ENCODE measurements at places on chromosomes 5 and 9. TPM values are rescaled to one million over a fixed set of nuclear protein-coding genes. Genes with fewer than 3 reads are reported as not detected.

- no peak for DNase-seq
These were observed 41.3 kb upstream of the TESK1 start for GRCh38 chr9:35563791-35564197.

DNA sequence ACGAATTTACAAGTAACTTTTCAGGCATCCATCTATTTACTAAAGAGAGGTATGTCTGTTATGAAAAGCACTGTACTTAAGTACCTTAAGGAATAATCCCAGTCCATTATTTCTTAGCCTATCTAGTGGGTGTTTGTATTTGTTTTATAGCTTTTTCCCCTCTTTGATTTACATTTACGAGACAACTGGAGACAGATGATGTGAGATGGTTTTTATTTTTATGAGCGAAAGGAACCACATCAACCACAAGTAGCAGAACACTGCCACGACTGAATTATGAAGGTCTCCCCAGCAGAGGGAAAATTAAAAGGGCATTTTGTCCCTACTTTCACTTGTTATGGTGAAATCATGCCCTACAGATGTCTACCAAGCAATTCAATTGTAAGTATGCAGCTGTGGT lies 357.8 kb downstream of the NFIB start:
- DNase-seq: no peak

Gene PCDHA9
- 9.8 TPM for total RNA-seq

DNA sequence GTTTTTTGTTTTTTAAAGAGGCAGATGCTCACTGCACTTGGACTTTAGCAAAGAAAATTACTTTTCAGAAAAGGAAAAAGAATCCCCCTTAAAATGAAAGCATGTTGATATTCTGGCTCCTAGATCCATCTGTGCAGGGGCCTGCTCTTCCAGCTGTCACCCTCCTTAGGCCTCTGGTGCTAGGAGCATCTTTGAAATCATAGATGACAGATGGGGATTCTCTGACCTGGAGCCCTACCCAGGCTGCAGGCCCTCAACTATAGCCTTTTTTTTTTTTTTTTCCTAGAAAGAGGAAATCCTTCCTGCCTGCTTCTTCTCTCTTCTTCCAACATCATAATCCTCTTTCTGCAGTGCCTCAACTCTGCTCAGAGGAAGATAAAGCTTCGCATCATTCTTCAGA lies 16.3 kb upstream of the DCP2 start:
- DNase-seq: no peak

DNA sequence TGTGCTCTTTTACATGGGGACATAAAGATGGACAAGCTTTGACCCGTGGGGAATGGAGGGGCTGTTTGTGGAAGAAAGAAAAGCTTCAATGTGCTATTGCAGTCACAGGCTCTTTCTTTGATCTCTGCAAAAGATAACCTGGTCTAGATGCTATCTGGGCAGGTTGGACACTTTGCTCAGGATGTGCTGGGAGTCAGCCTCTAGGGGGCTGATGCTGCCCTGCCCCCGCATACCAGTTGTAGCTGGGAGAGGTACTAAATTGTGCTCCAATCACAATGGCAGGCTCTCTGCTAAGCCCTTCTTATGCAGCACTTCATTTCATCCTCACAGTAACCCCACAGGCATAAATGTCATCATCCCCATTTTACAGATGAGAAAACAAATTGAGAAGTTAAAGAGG lies 67.2 kb downstream of the PSD2 start:
- no peak for DNase-seq

GRCh38 chr5:94217216-94217615 lies 401.2 kb downstream of the KIAA0825 start:
- no peak for DNase-seq

- no peak for DNase-seq
These were observed 178.2 kb upstream of the IRX1 start for GRCh38 chr5:3417376-3417943.

DNA sequence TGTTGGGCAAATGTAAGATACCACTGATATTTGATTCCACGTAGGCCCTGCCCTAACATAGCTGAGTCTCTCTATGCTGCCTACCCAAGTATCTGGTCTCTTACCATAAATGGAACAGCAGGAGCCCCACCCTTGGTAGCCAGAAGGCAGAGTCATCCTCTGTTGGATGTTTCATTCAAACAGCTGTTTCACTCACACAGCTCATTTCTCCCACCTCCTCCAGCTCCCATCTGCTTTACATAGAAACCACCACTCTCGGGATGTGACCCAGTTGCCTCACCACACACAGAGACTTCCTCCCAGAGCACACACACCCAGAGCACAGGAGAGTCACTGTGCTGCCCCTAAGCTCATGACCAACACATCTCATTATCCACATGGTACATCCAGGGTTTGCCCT lies 165.3 kb downstream of the TMEM167A start:
- DNase-seq: no peak

GRCh38 chr5:147751156-147751830 lies 31.2 kb downstream of the JAKMIP2 start:
- DNase-seq: no peak

Gene LRRC19
- total RNA-seq: not detected

- no peak for DNase-seq
These were observed 330.7 kb downstream of the PDE4D start for GRCh38 chr5:59562756-59563389.

- DNase-seq: no peak
These were observed 24.2 kb downstream of the PCDHGC5 start for GRCh38 chr5:141512911-141513626.

Gene IER5L
- 33.8 TPM for total RNA-seq

DNA sequence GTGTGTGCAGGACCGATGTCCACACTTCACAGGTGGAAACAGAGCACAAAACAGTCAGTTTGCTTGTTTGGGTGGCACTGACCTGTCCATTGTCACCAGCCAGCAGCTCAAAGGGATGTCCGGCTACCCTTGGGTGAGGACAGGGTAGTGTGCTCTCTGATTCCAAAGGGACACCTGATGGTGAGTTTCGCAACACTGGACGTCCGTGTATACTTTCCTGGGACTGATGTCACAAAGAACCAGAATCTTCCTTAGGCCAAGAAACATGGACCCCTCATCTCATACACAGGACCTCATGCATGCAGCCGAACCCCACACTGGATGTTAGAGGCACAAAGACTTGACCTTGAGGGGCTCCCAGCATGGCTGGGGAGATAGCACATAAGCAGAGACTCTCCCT lies 22.2 kb upstream of the CPLX2 start:
- DNase-seq: no peak

Gene TYRP1
- 2.4 TPM for total RNA-seq

GRCh38 chr5:73694089-73694488 lies 68.1 kb downstream of the ARHGEF28 start:
- no peak for DNase-seq

Measured in frontal cortex (tissue), 4 donors.